Kidney (tissue), 22 donors: ENCODE measurements at places on chromosomes 16 and 17. TPM values are rescaled to one million over a fixed set of nuclear protein-coding genes. Genes with fewer than 3 reads are reported as not detected.

KRTAP9-8 gene
- not detected for total RNA-seq

PABPN1L gene
- total RNA-seq = not detected

- no peak overlapping the region for H3K4me3 ChIP-seq
- no peaks in the 10 kb centered on the region for H3K36me3 ChIP-seq
- no peaks in the 10 kb centered on the region for H3K27me3 ChIP-seq
- DNase-seq = no peak
These were observed 223.1 kb downstream of the SEC14L1 start for GRCh38 chr17:77363821-77364361.

DNA sequence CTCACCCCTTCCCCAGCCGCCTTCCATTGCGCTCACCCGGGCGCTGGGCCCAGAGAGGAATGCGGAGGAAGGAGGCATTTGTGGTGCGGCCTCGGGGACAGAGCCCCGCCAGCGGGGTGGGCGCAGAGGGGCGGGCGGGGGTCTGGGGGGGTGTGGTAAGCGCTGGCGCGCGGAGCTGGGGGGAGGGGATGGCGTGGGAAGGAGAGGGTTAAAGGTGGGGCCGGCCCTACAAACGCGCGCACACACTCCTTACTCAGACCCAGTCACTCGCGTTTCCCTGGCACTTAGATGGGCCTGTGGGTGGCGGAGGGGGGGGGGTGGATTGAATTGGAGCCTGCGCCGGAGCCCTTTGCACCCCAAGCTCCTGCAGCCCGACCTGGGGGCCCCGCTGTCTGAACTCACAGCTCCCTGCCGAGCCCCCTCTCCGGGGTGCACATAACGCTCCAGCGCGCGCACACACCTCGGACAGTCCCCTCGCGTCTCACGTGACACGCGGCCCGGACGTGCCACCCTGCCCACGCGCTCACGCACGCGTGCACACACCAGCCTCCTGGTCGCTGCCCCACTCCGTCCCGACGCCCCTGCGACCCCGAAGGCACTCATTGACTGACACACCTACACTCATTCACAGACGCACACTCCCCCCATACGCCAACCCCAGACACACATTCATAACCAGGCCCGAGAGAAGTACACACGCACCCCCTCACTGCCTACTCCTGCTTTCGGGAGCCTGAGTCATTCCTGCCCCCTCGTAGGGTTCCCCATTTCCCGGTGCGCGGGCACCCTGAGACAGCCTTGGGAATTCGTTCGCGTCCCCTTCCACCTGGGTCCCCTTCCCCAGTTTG is 844 bp downstream of the TBKBP1 start:
- peak overlapping the region; percentile 69 for H3K4me3 ChIP-seq
- H3K27ac ChIP-seq = peak overlapping the region; percentile 83
- DNase-seq = peak; percentile 73
- H3K4me1 ChIP-seq = peaks cover 16% of the 10 kb centered on the region
- no peaks in the 10 kb centered on the region for H3K27me3 ChIP-seq
- peaks cover 5% of the 10 kb centered on the region for H3K36me3 ChIP-seq

ZFHX3 gene
- 29.3 TPM for total RNA-seq

AGRP gene
- total RNA-seq = not detected

PIMREG gene
- 1.7 TPM for total RNA-seq

DNA sequence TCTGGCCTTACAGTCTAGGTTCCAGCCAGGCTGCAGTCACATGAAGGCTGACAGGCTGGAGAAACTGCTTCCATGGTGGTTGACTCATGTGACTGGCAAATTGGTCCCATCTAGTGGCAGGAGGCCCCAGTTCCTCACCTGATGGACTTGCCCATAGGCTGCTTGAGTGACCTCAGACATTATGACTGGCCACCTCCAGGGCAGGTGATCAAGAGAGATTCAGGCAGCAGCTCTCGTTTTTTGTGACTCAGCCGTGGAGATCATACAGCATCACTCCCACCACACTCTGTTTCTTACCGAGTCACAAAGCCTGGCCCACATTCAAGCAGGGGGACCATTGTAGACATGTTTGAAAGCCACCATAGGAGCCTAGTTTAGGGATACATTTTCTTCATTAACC is 34.5 kb downstream of the SIAH1 start:
- peak overlapping the region; percentile 29 for H3K27ac ChIP-seq
- DNase-seq = no peak
- peak overlapping the region; percentile 25 for H3K4me3 ChIP-seq
- no peaks in the 10 kb centered on the region for H3K27me3 ChIP-seq
- H3K4me1 ChIP-seq = peaks cover under 1% of the 10 kb centered on the region

- no peaks in the 10 kb centered on the region for H3K36me3 ChIP-seq
- no peaks in the 10 kb centered on the region for H3K27me3 ChIP-seq
- peaks cover 51% of the 10 kb centered on the region for H3K4me1 ChIP-seq
- no peak overlapping the region for H3K27ac ChIP-seq
These were observed 19.9 kb downstream of the COTL1 start for GRCh38 chr16:84597931-84598351.

DNA sequence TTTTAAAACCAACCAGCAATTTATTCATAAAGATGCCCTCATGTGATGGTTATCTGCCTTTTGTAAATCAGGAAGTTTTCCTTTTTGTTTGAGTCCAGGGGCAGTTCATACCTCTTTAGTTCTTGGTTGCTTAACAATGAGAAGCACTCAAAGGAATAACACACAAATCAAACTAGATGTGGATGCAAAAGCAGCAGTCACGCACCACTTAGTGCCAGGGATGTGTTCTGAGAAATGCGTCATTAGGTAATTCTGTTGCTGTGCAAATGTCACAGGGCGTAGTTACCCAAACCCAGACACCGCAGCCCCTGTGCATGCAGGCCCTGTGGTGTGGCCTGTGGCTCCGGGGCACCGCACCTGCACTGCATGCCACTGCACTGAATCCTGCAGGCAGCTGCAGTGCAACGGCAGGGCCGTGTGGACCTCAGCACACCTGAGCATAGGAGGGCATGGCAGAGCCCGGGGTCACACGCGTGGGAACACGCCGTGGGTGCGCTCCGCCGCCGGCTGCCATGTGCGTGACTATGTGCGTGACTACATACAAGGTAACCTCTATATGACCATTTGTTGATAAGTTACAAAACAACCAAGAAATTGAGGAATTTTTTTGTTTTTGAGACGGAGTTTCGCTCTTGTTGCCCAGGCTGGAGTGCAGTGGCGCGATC is 39.6 kb downstream of the PKD1 start:
- peaks cover 2% of the 10 kb centered on the region for H3K36me3 ChIP-seq
- no peak overlapping the region for H3K27ac ChIP-seq
- H3K4me1 ChIP-seq = no peaks in the 10 kb centered on the region
- H3K27me3 ChIP-seq = no peaks in the 10 kb centered on the region
- H3K4me3 ChIP-seq = no peak overlapping the region

OTOP3 gene
- not detected for total RNA-seq

DNA sequence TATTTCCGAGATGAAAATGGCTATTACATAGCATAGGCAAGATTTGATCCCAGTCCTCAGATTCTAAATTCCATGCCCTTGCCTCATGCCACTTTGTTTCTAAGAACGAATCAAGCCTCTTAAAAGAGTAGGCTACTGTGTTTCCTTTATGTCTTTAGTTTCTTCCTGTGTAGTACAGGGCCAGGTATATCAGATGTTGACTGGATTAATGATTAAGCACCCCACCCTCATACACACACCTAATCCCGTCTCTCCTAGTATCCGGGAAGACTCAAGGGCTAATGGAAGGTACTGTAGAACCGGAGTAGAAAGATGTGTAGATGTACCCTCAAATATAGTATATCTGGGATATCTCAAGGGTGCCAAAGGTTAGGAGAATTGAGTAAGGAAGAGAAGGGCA is 6.7 kb downstream of the TOM1L1 start:
- no peak for DNase-seq
- no peaks in the 10 kb centered on the region for H3K27me3 ChIP-seq
- H3K4me3 ChIP-seq = no peak overlapping the region
- peaks cover 5% of the 10 kb centered on the region for H3K4me1 ChIP-seq

DNA sequence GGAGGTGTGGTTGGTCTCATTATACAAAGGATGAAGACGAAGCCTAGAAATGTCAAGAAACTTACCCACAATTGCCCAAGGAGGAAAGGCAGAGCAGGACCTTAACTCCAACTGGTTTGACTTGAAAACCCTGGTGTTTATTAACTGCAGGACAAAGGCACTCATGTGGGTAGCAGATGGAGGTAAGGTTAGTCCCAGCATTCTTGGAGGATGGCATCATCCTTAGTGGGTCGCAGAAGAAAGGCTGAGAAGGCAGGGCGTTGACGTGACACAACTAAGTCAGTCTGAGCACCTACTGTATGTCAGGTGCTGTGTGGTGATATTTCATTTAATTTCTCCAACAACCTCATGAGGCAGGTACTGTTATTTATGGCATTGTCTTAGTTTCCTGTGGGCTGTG is 101.3 kb downstream of the HAPSTR1 start:
- no peaks in the 10 kb centered on the region for H3K36me3 ChIP-seq
- no peak for DNase-seq
- no peaks in the 10 kb centered on the region for H3K27me3 ChIP-seq
- no peak overlapping the region for H3K4me3 ChIP-seq
- no peaks in the 10 kb centered on the region for H3K4me1 ChIP-seq
- no peak overlapping the region for H3K27ac ChIP-seq
